ENCODE measurements at places on chromosomes 11 and 22.

DNA sequence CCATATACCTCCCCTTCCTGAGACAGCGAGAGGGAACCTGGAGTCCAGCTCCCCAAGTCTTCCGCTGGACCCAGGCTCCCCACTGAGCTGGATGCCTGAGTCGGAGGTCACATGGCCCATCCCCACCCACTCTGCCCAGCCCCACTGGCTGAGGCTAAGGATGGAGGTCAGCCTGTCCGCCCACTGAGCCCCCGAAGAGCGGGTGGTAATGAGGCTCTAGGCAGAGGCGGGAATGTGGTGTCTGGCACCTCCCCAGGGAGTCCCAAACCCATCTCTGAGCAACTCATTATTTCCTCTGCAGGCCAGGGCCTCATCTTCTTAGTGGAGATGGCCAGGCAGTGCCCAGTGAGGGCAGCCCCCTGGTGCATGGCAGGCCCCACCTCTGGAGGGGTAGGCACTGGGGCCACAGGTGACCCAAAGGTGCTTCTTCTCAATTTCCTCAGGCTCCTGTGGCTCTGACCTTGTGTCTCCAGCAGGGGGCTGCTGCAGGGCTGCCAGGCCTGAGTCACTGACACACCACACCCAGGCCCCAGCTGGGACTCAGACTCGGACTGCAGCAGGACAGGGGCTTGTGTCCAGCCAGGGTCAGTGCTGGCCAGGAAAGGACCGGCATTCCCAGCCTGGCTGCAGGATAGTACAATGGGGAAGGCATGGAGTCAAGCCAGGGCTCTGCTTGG is 10.2 kb upstream of the PDE2A start:
- no peak for DNase-seq

GRCh38 chr11:82995235-82995634 is 76.5 kb downstream of the RAB30 start:
- no peak for DNase-seq

GRCh38 chr22:40400159-40400558 is 29.8 kb downstream of the SGSM3 start:
- no peak for DNase-seq

GRCh38 chr11:10556590-10556989 is 11.9 kb downstream of the LYVE1 start:
- DNase-seq: no peak

- peak; percentile 63 for DNase-seq
Measured at GRCh38 chr11:108222574-108223347, at the start of the genes ATM and NPAT. Gene ATM (plus strand): TSS chr11:108223067. CDS start chr11:108227625, 4,558 bp downstream. Gene NPAT (minus strand): TSS chr11:108222638. CDS start chr11:108222536, 102 bp downstream.

DNA sequence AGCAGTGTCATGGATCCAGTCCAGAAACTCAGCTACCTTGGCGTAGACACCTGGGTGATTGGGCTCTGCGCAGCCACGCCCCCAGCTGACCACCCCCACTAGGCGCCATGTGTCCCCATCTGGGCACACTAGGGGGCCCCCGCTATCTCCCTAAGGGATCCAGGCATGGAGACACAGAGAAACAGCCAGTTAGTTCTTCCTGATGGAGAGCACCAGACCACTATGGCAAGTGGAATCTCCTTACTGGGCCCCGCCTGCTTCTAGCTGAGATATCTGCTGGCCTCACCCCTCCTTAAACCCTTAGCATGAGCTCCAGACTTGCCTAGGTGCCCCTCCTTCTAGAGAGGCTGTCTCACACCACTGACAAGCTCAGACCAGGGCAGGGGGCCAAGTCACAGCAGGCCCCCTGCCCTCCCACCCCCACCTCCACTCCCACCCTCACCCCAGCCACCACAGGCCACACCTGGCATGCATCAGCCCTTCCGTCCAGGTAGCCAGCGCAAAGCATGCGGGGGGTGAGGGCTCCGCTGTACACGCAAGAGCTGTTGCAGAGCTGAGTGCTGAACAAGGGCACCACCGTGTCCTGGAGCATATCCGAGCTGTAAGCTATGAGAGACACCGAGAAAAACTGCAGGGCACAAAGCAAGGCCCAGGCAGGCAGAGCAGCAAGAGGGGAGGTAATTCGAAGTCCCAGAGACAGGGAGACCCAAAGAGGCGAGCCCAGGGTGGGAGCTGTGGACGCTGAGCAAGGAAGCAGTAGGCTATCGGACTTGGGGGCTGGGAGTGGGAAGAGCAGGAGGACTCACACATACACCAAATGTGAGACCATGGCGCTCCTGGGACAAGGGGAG is 16.1 kb downstream of the TMPRSS5 start:
- DNase-seq: no peak

- no peak for DNase-seq
Measured at GRCh38 chr11:69166218-69167115, 10.7 kb downstream of the SMIM38 start.

DNA sequence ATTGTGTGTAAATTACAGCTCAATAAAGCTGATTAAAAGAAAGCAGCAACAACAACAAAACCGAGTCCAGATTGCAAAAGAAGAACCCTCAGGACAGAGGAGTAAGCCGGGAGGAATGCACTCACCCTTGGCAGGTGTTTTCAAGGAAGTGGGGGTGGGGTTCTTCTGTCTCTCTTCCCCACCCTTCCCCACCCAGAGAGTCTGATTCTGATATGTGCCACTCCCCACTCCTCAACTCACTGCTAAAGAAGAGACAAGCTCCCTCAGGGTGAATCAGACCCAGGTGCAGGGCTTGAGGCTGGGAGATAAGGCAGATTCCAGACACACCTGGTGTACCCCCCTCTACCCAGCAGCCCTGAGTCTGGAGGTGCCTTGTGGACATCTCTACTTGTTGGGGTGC is 38.4 kb upstream of the PHF21A start:
- DNase-seq: no peak

DNA sequence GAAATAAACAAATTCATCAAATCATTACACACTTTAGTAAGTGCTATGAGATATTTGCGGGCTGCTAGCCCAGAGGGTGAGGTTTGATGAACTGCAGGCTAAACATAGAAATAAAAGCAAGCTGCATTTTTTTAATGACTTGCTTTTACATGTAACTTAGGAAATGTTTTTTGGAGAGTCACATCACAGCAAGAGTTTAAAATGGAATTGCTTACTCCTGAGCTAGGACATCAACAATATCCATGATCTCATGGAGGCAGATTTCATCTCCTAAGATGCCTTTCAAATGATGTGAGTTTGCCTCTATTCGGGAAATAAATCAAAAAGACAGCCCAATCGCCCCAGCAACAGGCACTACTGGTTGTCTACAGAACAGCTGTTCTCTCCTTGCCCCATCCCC is 73.4 kb upstream of the CD44 start:
- DNase-seq: no peak

DNA sequence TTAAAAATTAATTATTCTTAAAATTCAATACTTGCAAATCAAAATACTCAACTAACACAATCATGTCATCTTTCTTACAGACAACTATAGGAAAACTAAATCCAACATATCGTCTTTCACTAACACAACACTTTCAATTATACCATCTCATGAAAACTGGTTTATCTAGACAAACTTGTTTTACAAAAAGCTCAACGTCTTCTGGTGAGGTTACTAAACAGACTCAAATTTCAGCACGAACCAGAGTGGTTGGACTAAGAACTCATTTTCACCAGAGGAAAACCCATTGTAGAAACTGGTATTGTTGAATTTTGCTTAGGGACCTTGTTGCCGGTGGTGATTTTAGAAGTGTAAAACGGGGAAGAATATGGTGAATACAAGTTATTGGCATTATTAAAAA is 52.2 kb downstream of the NUP98 start:
- DNase-seq: no peak

DNA sequence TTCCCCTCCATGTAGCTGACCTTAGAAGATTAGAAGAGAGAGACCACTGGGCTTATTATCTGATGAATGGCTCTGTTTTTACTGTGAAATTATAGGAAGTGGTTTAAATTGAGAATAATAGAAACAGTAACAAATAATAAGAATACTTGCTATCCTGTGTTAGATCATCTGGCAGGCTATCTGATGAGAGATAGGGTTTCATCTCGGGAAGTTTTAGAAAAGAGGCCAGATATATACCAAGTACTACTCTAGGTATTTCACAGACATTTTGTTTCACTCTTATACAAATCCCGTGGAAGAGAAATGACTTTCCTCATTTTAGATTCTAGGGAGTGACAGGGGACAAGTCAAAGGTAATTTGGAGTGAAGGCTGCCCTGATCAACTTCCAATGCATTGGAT is 198.4 kb downstream of the MAML2 start:
- DNase-seq: no peak

GRCh38 chr22:19394274-19395050 is 37.1 kb downstream of the HIRA start:
- DNase-seq: no peak

DNA sequence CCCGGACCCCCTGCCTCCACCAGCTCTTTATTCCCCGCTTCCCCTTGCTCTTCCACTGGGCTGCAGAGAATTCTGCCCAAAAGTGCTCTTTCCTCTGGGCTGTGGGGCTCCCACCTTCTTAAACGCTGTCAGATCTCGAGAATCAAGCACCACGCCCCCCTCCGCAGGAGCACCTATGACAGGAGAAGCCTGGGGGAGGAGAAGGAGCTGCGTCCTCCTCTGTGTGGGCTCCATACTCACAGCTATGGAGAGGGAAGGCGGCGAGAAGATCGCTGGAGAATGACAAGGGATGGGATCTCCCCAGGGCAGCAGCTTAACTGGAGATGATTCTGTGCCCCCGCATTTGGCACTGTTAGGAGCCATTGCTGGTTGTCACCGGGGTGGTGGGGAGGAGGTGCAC is 19.7 kb downstream of the SHISAL1 start:
- DNase-seq: no peak

- DNase-seq: no peak
Measured at GRCh38 chr11:108854346-108854745, 189.5 kb downstream of the DDX10 start.

All from cortex of kidney (tissue), 1 donor.